ENCODE measurements at places on chromosomes 1 and 21.

GRCh38 chr1:220529521-220530020, 1.6 kb downstream of the MARK1 start:
- DNase-seq, result no peak

GRCh38 chr1:23562137-23562876, 3.0 kb upstream of the ID3 start:
- peak; percentile 54 for DNase-seq

DNA sequence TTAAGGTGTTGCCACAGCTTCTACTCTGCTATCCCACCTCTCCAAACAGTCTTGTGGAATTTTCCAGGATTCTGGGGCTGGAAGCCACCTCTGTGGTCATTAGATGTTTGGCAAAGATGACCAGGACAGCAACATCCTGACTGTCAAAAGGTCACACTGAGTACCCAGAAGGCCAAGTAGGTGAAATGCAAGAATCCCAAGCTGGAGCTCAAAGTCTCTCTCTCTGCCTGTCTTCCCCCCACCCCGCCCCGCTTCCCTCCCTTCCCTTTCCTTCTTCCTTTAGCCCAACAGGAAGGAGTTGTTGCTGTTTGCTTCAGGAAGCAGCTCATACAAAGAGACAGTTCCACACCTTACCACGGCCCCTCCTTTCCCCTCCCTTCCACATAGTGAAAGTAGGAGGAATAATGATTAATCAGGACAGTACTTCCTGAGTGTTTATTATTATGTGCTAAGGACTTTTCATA, 75.6 kb upstream of the SLC2A1 start:
- DNase-seq, result no peak

GRCh38 chr1:246448373-246448772, 58.7 kb downstream of the SMYD3 start:
- DNase-seq, result no peak

- no peak for DNase-seq
Measured at GRCh38 chr1:213227458-213227857, 176.4 kb downstream of the RPS6KC1 start.

DNA sequence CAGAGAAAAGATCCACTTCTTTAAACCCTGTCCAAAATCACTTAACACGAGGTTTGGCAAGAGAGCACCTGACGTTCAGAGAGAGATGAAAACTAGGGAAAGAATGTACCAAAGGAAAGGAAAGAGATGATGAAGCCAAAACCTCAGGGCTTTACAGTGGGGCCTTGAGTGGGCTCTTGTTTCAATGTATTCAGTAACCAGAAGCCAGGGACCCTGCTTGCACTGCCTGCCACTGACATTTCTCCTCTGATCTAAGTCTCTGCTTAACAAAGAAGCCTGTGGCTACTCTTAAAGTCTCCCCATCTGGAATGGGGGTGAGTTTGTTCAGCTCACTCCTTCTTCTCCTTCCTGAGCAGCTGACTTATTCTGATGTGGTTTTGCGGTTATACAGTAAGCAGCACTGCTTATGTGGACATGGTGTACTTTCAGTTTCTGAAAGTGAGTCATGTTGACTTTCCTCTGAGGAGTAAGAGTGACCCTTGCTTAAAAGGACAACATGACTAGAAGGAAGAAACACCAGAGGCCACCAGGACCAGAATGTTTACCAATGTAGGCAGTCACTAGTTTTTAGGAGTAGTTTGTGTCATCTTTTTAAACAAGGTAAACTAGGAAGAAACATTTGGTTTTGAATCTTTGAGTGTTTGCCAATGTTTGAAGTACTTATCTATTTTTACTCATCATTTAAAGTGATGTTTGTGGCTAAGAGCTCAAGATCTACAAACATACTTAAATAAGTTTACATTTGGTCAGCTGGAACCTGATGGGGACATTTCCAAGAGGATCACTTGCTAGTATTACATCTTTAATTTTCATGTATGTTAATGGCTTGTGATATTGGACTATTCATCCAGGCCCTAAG, 87.4 kb downstream of the FASLG start:
- peak; percentile 96 for DNase-seq

DNA sequence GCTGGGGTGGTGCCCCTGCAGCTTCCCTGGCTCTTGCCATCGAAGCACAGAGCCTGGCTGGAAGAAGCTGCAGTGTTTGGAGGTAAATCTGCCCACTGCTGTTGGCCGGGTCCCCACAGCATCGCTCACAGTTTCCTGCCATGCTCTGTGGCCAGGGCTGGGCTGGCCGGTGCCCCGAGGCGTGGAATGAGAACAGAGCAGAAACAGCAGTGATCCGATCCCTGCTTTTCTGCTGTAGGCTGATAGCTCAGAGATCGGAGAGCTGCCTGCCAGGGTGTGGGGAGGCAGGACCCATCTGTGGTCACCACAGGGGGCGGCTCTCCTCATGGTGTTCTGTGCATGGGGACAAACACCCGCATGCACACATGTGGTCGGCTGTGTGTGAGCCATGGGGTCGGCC, 11.5 kb downstream of the SLC45A1 start:
- no peak for DNase-seq

GRCh38 chr1:119794876-119795240, 16.4 kb downstream of the REG4 start:
- no peak for DNase-seq

DNA sequence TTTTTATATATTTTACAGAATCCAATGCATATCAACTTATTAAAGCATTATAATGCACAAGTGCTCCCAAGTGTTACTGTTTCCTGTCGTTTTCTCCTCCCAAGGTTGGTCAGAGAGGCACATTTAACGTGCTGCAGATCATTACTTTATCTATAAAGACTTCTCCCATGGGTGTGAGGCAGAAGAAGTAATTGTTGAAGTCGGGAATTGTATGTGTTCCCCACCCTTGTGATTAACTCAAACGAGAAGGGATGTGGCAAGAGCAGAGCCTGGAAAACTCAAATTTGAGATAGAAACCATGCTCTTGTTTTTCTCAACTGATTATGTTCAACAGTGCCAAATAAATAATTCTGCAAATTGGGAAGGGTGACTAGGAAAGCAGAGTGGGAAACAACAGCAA, 412.5 kb upstream of the ADAMTS5 start:
- no peak for DNase-seq

DNA sequence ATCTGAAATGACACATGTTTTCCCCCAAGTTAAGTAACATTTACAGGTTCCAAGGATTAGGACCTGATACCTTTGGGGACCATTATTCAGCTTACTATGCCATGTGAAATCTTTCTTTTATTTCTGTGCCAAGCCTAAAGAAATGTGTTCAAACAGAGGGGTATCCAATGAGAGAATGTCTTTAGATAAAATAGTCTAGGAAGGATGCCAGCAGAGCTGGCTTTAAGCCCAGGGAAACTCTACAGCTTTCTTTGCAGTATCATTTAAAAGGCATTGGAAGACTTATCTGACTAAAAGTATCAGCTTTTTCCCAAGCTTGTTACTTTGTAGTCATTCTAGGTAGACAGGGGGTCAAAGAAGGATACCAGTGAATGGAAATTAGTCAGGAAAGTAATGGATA, 860.4 kb downstream of the PLA2G4A start:
- no peak for DNase-seq

DNA sequence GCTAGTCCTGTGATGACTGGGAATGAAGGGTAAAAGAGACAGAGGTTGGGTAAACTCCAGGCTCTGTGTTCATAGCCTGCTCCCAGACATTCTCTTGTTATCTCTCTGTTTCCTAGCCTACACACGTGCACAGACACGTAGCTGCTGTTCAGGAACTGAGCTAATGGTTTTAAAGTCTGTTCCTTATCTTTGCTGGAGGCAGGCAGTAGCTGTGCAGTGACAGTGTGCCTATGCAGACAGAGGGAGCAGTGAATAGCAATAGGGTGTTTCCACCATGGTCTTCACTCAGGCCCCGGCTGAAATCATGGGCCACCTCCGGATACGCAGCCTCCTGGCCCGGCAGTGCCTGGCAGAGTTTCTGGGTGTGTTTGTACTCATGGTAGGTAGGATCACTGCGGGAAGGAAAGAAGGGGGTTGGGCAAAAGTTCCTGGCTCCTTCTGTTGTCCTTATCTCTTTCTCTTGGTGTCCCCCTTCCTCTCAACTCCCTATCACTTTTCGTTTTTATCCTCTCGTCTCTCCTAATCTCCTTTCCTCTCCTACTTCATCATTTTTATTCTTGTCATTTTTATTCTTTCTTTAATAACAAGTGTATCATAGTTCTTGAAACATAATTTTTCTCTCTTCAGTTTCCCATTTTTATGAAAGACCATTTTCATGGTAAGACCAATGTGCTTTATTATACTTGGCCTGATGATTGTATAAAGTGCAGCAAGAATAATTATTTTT, at the start of gene AQP10:
Gene AQP10 (plus strand): TSS at position 212 of the 727 bp plus-strand sequence. CDS start 63 bp downstream, at position 275.
- DNase-seq, result no peak

GRCh38 chr1:236882678-236883077, 87.6 kb downstream of the MTR start:
- DNase-seq, result no peak

GRCh38 chr1:240337781-240338180, 246.1 kb downstream of the FMN2 start:
- DNase-seq, result no peak

DNA sequence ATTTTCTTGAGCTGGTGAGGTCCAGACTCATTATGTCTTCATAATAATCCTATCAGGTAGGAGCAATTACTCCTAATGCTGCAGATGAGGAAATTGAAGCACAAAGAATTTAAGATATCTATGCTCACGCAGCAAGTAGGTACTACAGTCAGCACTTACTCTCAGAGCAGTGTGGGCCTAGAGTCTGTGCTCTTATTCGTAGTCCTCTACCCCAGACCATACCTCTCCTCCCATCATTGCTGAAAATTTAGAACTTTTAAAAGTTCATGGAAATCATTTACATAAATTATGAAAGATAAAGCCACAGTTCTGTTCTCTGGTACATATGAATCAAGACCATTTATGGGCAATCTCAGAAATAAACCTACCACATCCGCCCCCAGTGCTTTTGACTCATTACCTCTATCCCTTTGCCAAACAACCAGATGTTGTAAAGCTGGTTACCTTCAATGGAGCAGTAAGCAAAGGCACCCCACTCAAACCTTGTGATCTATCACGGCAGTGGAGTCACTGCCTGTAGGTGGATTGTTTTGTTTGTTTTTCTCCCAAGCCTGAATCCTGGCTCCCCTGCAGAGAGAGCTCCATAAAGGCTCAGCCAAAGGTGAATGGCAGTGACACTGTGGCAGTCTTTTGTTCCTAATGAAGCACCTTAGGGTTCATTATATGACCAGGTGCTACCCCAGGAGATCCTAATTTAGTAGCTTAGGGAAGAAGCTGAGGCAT, 20.9 kb upstream of the MAN1A2 start:
- DNase-seq, result no peak

- no peak for DNase-seq
Measured at GRCh38 chr1:224676551-224676950, 60.4 kb downstream of the CNIH3 start.

- DNase-seq, result no peak
Measured at GRCh38 chr1:6414443-6414844, 5.3 kb downstream of the HES2 start.

- no peak for DNase-seq
Measured at GRCh38 chr1:227733751-227734545, 1.2 kb downstream of the JMJD4 start.

DNA sequence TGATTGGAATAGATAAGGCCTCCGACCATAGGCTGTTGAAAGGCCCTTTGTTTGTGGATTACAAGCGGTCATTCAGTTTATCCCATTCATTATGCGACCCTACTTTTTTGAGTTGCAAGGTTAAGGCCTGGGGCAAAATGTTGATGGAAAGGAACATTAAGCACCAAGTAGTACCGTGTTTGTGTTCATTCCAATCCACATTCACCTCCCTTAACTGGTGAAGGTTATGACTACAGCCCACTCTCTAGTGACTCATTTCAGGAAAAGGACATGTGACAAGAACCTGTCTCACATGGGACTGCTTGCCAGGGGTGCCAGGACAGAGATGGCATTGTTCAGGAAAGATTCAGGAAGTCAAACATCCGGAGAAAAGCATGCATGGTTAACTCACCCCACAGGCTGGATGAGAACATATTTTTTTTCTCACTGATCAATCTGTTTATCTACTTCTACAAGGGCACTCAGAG, 81.6 kb downstream of the CD58 start:
- no peak for DNase-seq

DNA sequence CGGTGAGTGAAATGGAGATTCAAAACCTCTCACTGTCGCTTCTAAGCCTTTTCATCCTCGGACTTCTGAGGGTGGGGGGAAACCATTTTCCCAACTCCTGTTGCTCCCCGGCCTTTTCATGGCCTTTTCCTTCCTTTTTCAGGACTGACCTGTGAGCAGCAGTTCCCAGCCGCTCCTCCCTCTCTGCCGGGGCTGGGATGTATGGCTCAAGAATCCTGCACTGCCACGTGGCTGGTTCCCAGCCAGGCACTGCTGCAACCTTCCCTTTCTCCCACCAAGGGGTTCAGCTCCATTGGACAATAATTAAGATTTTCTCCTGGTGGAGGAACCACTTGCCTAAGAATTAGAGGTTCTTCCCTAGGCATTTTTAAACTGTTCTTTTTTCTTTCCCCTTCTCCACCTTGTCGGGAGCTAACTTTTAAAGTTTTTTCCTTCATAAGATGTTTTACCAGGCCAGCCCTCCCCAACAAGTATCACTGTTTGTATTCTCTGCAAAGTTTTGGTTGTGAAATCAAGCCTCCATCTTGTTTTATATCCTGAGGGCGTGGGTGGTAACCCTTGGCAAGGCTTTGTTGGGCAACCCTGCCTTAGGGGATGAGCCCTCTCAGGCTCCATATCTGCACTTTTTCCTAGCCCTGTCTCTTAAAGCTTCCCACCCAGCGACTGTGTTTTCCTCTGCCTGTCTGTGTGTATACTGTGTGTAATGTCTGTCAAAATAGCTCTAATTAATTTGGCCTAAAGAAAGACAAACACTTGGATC, 1166.6 kb upstream of the ADGRL2 start:
- no peak for DNase-seq

- DNase-seq, result no peak
Measured at GRCh38 chr1:163863731-163864130, 542.0 kb downstream of the NUF2 start.

GRCh38 chr1:184773762-184774320, 19.2 kb upstream of the EDEM3 start:
- no peak for DNase-seq

- no peak for DNase-seq
Measured at GRCh38 chr1:239795304-239795703, 296.4 kb upstream of the FMN2 start.

DNA sequence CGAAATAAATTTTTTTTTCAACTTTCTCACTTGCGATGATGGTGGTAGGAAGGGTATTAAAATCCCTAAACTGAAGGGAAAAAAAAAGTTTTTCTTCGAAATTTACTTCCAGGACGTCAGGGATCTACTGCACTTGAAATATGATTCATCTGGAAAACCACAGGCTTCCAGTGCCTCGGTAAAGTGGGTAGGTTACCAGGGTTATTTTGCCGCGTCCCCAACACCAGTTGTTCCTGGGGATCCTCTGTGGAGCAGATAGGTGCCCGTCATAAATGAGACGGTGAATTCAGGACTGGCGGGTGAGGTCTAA, 773 bp downstream of the RABIF start:
- DNase-seq, result peak; percentile 21
